Renal cortex interstitium (tissue), 15 donors: ENCODE measurements at places on chromosomes 12 and 14.

DNA sequence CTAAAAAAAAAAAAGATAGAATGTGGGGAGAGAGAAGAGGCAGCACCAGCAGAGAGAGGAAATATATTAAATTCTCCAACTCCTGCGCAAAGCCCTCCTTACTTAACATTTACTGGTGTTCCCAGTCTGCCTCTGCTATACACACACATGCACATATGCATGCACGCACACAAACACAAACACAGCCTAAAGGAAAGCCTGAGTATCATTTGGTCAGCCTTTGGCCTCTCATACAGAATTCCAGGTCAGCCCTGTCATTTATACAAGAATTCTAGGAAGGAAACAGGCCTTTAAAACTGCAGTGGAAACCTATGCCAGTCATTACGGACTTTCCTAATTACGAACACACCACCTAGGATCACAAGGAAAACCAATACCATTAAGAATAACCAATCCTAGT, 269.4 kb downstream of the ITPR2 start:
- no peak for DNase-seq

DNA sequence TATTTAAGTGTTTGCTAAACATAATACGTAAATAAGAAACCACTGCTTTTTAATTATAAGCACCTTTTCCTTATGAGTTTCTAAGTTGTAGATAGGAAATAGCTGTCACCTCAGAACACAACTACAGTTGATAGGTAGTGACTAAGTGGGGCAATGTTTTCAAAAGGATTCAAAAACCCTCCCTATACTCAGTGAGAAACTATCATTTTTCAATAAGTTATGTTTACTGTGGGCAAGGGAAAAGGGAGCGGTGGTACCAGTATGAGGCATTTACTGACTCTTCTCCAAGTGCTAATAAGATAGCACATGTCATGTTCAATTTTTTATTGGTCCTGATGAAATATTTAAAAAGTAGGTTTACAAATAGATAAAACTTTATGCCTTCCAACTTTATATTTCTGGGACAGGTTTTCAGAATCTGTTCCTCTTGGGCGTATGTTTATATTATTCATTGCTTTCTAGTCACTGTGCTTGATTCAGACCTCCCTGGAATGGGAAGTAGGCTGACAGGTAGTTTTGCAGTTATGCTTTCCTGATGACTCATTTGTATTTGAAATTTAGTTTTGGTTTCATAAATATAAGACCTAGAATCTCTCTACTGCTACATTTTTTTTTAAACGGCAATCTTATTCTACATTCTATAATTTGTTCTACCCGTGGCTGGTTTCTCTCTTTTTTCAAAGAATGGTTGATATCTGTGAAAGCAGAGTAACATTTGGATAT, 153.1 kb downstream of the TMEM117 start:
- DNase-seq, result no peak

DNA sequence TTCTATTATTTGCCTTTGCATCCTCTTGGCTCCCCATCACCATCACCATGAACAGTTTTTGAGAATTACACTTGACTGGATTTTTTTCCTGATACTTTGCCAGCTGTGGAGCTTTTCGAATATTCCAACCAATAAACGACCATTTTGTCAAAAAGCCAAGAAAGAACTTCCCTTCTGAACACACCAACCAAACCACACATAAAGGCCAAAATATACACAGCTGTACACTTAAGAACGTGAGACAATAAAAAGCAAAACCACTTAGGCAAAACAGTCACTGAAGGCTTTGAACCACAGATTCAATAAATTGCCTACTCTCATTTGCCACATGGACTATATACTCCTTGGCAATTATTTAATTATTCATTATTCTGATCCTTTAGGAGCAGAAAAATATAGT, 1.1 kb downstream of the C14orf93 start:
- no peak for DNase-seq

GRCh38 chr14:36208690-36209278, 32.3 kb upstream of the PTCSC3 start:
- no peak for DNase-seq

DNA sequence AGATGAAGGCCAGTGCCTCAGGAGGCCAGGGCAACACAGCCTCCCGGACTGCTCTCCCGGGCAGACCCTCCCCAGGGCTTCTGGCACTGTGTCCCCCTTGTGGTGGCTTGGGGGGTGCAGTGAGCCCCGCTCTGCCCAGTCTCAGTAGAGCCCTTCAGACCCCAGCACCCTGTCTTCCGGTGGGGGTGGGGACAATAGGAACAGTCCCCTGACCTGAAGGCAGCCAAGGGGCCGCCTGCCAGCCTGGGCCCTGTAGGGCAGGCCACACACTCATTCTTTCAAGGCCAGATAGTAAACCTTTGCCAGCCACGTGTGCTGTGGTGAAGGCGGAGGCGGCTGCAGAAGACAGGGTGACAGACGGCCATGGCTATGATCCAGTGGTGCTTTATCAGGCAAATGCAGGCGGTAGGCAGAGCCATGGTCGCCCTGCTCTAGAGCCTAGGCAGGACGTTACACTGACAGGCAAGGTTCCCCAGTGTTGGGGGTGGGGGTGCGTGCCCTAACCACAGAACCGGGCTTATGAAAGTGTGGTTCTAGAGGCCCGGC, 15.0 kb downstream of the ZFYVE21 start:
- no peak for DNase-seq

- DNase-seq, result no peak
These were observed 22.7 kb downstream of the ITPR2 start for GRCh38 chr12:26810330-26810729.

DNA sequence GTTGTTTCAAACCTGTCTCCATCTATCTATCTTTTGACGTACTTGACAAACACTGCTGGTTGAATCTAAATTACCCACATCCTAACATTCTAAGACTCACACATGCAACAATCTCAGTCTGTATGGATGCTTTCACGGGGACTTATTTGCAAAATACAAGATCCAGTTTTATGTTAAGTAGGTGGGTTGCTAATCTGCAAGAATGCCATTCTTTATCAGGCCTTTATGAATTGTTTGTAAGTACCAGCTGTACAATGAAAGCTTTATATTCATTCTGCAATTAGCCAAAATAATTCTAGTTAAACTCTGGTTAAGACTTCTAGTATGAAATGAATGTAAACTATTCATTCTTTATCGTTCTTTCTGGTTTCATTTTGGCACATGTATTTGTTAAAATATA, 135.1 kb downstream of the NAV3 start:
- DNase-seq, result no peak

- no peak for DNase-seq
These were observed 74.3 kb upstream of the OTX2 start for GRCh38 chr14:56884617-56885016.

- no peak for DNase-seq
These were observed 13.2 kb upstream of the COCH start for GRCh38 chr14:30861200-30861599.

- DNase-seq, result no peak
These were observed 822.1 kb upstream of the FLRT2 start for GRCh38 chr14:84707830-84708229.

GRCh38 chr14:61703342-61704129, 8.2 kb downstream of the HIF1A start:
- DNase-seq, result no peak

GRCh38 chr14:103209054-103209453, 85.8 kb downstream of the TNFAIP2 start:
- DNase-seq, result no peak

DNA sequence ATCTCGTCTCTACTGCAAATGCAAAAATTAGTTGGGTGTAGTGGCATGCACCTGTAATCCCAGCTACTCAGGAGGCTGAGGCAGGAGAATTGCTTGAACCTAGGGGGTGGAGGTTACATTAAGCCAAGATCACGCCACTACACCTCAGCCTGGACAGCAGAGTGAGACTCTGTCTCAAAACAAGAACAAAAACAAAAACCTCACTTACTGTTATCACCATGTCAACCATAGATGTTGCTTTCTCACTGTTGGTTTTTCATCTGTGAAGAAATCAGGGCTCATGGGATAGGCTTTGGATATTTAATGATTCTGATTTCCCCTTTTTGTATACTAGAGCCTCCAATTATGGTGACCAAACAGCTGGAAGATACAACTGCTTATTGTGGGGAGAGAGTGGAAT, 49.7 kb upstream of the CHPT1 start:
- DNase-seq, result no peak

DNA sequence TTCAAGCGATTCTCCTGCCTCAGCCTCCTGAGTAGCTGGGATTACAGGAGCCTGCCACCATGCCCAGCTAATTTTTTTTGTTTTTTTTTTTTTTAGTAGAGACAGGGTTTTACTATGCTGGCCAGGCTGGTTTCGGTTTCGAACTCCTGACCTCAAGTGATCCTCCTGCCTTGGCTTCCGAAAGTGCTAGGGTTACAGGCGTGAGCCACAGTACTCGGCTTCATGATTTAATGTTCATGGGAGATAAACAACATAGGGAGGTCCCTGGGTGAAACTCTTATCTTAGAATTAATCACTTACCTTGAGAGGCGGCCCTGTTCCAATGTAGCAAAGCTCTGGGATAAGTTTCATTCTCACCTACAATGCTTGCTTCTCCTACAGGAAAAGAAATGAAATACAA, 48.3 kb downstream of the SEL1L start:
- no peak for DNase-seq

GRCh38 chr12:32083489-32083888, 23.2 kb upstream of the BICD1 start:
- no peak for DNase-seq

DNA sequence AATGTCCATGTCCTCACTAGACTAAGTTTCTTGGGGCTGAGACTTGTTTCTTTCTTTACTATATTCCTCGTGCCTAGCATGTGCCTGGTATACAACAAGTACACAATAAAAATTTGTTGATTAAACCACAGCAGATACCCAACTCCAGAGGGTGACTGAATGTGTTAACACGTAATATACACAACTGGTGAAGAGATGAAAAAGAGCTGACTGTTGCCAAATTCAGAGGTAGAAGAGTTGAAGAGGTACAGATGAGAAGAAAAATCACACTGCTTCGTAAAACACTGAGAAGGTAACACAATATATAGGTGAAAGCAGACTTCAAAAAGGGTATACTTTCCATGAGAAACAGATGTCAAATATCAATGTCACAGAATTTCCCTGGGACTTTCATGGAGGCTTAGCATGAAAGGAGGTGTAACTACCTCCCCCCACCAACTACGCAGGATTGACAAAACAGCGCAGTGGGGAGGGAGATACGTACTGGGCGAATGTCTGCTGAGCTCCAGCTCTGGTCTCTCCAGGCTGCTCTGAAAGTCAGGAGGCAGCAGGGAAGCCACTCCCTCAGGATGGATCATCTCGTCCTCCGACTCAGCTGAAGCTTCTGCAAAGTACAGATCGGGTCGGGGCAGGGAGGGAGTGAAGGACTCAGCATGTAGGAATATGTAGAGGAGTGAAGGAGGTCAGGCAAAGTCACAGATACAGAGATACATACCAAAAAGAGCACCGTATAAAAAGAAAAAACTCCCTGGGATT, 5.3 kb downstream of the ACIN1 start:
- DNase-seq, result no peak

DNA sequence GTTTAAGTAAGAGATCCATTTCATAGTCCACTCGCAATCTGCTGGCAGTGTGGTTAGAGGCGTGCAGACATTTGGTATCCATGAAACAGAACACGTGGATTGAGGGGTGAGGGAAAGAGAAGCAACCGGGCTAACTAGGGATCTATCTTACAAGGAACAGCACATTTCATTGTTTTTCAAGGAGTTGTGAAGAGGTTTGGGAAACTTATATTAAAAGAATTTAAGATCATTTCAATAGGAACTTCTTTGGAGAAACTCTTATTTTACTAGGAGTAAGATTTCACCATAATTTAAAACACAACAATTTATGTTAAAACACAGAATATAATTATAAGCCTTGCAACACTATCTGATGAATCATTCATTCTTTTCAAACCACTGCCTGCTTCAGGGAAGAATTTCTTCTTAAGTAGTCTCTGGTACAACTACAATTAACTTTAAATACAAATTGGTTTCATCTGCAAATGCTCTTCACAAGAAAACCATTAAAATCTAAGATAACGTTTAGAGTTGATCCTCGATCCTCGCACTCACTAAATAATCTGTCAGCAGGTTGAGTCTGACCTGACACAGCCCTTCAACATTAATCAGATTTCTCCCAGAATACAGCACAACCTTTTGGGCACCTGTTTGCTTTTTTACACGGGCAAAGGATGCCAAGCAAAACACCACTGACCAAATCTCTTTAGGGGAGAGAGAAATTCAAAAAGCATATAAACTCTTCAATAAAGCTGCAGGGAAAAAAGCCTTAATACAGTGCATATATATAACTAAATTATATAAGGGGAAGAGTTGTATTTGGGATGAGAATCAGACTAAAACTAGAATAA, 27.3 kb downstream of the PPTC7 start:
- DNase-seq, result no peak

GRCh38 chr14:77508876-77509275, 10.3 kb upstream of the ISM2 start:
- no peak for DNase-seq

DNA sequence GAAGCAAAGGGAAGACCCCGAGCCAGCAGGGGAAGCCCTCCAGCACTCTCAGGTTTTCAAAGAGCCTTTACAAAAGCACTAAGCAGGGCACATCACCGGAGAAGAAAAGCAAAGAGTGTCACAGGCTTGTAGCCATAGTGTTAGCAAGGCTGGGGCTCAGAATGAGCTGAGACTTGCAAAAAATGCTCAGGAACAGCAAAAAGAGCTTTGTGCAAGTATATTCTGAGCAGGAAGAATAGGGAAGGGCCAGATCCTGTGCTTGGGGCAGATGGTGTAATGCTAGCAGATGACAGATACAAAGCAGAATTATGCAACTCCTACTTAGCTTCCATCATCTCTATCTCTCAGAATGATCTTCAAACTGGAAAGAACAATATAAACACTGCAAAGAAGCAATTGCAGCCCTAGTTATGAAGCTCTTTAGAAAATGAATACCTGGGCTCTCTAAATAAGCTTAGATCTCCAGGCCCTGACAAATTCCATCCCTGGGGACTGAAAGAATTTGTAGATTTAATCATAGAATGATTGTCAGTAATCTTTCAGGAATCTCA, 23.7 kb upstream of the PARP11 start:
- no peak for DNase-seq

GRCh38 chr14:74979442-74980397, 23.0 kb upstream of the EIF2B2 start:
- DNase-seq, result no peak

- no peak for DNase-seq
These were observed 323.9 kb upstream of the DIO2 start for GRCh38 chr14:80535171-80535570.

DNA sequence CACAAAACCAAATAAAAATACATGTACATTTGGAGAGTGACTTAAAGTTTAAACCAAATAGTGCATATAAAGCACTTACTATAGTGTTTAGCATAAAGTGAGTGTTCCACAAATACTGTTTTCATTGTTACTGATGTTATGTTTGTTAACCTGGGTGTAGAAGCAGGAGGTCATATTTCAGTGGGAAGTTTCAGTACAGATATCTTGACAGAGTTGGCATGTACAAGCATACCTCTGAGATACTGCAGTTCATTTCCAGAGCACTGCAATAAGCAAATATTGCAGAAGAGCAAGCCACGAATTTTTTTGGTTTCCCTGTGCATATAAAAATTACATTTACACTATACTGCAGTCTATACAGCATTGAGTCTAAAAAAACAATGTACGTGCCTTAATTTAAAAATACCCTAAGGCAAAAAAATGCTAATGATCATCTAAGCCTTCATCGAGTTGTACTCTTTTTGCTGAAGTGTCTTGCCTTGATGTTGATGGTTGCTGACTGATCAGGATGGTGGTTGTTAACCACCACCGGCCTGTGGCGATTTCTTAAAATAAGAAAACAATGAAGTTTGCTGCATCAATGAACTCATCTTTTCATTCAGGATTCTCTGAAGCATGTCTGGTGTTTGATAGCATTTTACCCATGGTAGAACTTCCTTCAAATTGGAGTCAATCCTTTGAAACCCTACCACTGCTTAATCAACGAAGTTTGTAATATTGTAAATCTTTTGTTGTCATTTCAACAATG, 361.1 kb upstream of the RPL10L start:
- DNase-seq, result no peak
